ENCODE measurements at places on chromosomes 1 and 21.

DNA sequence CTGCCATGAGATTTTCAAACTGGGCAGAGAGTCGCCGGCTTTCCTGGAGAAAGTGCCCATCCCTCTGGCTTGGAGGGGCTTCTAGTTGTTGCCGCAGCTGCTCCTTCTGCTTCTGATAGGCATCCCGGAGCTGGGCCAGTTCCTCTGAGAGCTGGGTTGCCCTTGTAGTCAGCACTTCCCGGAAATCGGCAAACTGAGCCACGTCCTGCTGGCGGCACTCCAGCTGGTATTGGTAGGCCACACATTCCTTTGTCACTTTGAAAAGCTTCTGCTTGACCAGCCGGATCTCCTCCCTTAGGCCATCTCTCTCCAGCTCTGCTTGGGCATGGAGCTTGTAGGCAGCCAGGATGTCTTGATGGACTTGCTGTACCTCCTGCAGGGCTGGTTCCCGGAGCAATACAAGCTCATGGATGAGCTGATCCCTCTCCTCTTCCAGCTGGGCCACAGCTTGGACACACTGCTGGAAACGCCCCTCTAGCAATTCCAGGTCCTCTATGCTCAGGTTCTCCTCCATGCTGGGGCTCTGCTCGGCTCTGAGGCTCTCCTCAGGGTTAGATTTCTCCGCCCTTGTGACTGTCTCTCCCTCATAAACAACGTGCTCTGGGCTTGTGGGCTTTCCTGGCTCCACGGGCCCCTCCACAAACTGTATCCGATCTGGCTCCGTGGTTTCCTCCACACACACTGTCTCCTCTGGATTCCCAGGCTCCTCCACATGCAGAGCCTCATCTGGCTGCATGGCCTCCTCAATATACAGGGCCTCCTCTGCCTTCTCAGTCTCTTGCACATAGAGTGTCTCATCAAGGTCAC, 7.3 kb downstream of the SYNC start:
- peak; percentile 72 for DNase-seq

DNA sequence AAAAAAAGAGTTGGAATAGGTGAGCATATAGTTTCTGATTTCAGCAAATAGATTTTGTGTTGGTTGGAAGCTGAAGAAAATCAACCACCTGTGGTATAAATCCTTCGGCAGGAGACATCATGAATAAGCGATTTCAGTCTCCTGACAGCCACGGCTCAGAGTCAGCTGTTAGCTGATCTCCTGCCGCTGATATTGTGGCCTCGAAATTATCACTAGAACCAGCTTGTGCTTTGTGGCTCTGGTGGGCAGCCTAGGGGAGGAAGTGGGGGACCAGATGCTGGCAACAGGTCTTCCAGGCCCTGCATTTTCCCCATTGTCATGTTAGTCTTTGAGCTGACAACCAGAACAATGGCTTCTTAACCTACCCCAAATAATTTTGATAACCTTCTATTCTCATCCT, 842 bp upstream of the GCSAML start:
- DNase-seq: no peak

DNA sequence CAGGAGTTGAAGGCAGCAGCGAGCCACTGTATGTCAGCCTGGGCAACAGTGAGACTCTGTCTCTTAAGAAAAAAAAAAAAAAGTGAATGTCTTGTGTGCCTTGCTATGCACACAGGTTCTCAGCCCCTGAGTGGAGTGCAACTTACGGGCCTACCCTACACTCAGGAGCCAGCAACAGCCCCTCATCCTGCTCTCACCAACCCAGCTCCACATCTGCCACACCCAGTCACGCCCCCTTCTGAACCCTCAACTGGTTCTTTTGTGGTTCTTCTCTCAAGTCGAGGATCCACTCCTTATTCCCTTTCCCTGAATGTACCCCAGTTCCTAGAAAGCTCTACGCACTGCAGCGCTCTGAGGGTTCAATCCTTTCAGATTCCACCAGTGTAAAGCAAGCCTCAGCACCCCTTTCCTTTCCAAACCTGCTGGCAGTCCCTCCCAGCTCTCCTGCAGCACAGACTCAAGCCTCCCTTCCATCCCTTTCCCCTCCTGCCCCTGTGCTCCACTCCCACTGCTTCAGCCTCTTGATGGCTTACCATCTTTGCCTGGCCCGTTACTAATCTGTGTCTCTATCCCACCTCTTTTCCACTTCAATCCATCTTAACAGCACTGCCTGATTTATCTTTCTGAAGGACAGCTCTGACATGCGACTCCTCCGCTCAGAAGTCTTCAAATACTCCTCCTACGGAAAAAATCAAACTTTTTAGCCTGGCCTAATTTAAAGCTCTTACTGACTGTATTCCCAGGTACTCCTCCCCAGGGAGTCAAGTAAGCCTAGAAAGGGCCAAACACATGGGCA, 38.1 kb downstream of the GNB1 start:
- DNase-seq: no peak

GRCh38 chr1:206702260-206702659, 17.6 kb downstream of the MAPKAPK2 start:
- no peak for DNase-seq
